ENCODE measurements at places on chromosomes 3 and 15. TPM values are rescaled to one million over a fixed set of nuclear protein-coding genes. Genes with fewer than 3 reads are reported as not detected.

Gene RFT1
- 36.8 TPM for polyA plus RNA-seq

Gene IQCF5
- polyA plus RNA-seq, result 78.9 TPM

Gene SLC6A11
- 2.0 TPM for polyA plus RNA-seq

Gene SPCS1
- polyA plus RNA-seq, result 340 TPM

Gene MASP1
- 3.6 TPM for polyA plus RNA-seq

Gene TMEM212
- 1.8 TPM for polyA plus RNA-seq

Gene UBAP1L
- polyA plus RNA-seq, result 3.7 TPM

Data from testis (tissue), 5 donors.